ENCODE measurements at places on chromosomes 3 and 15.

GRCh38 chr15:65460741-65461347 is 38.1 kb upstream of the IGDCC4 start:
- DNase-seq = no peak

- DNase-seq = no peak
Observed at GRCh38 chr3:172181932-172182586, 142.7 kb downstream of the FNDC3B start.

- peak; percentile 89 for DNase-seq
Observed at GRCh38 chr3:197186887-197187588, 111.4 kb downstream of the DLG1 start.

DNA sequence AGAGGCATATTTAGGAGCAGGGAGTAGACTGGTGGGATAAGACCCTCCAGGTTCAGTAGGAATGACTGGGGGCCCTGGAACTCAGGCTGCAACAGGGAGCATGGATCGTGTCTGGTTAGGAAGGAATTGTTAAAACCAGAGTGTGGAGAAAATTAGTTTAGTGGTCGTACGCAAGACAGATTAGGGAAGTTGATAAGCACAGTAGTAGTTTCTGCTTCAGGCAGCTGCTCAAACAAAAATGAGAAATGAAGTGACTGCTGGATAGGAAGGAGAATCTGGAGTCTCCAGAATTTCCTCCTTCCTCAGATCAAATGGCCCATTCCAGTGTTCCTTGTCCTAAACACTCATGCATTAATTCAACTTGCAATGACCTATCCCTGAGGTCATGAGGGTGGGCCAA is 11.2 kb downstream of the MYD88 start:
- DNase-seq = no peak

DNA sequence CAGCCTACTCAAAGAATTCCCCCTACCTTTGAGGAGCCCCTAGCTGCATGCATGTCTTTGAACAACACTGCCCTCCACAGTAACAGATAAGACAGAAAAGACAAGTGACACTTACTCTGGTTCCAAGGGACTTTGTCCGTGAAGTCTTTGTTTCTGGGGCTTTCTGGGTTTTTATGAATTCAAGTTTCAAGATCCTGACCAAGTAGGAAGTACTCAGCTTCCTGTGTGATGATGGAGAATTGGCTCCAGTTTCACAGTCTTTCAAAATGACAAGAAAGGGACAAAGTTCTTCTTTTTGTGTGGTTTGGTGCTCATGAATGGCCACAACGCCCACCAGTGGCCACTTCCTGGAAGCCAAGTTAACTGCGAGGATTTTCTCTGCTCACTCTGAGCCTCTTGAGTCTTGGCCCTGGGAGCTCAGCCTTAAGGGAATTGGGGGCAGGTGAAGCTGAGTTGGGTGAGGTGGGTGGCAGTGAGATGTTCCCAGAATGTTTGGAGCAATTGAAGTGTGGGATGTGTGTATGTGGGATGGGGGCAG is at the start of gene CCR1:
CCR1 (minus strand) TSS at position 147 of the 538 bp plus-strand sequence. CDS start 4,000 bp downstream, outside the sequence.
- peak; percentile 2 for DNase-seq

DNA sequence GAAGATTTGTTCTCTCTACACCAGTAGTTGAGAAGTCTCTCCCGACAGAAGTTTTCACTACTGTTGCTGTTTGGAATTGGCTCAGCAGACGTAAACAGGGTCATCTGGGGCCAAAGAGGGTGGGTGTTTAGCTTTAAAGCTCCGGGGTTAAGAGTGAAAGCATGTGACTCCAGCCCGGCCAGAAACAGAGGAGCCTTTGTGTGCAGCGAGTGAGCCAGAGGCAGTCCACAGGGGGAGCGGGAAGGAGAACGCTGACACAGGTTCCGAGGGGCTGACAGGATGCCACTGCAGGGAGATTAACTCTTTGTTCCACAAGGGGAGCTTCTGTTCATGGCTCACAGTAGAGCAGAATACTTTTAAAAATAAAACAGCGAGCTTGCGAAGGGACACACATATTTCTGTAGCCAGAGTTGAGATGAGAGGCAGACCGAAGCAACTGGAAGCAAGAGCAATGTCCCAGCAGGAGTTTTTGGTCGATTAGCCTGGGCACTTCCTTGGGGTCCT is 26.9 kb downstream of the BMF start:
- DNase-seq = peak; percentile 90

GRCh38 chr3:124444075-124444474 is 286.2 kb upstream of the UMPS start:
- no peak for DNase-seq

GRCh38 chr3:107911337-107912000 is 179.4 kb downstream of the CD47 start:
- no peak for DNase-seq
